ENCODE measurements at places on chromosomes 7 and 10. TPM values are rescaled to one million over a fixed set of nuclear protein-coding genes. Genes with fewer than 3 reads are reported as not detected.

TFR2 gene
- total RNA-seq = 9.7 TPM

DNA sequence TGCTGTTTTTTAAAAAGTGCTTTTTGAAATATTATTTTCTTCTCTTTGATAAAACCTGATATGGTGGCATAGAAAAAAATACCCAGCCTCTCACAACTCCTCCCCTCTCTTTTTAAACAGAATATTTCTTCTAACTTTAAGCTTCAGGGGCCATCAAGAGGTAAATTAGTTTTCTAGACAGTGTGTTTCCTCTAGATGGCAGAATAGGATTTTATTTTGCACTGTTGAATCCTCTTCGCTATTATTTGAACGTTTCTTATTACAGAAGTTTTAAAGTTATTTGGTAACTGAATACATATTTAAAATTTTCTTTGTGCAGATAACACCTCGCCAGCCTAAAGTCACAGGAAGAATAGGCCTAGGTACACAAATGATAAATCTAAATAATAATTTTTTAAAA lies 30.3 kb downstream of the ARL5B start:
- H3K4me3 ChIP-seq = no peak overlapping the region
- H3K4me1 ChIP-seq = no peaks in the 10 kb centered on the region
- no peaks in the 10 kb centered on the region for H3K36me3 ChIP-seq
- no peaks in the 10 kb centered on the region for H3K27me3 ChIP-seq

DNA sequence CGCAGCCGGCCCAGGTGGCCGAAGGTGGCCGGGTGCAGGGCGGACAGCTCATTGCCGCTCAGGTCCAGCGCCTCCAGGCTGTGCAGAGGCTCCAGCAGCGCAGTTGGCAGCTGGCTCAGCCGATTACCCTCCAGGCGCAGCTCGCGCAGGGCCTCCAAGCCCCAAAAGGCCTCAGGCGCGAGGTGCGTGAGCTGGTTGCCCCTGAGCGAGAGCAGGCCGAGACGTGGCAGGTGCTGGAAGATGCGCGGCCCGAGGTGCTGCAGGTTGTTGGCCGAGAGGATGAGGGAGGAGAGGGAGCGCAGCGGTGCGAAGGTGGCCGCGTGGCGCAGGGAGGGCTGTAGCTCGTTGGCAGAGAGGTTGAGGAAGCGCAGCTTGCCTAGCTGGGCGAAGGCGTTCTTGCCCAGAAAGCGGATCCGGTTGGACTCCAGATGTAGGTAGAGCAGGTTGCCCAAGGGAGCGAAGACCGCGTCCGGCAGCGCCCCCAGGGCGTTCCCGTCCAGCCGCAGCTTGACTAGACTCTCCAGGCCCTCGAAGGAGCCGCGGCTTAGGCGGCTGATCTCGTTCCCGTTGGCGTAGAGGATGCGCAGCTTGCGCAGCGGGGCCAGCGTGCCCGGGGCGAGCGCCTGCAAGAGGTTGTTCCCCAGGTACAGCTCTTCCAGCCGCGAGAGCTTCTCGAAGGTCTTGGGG lies 923 bp downstream of the TRIL start:
- peak; percentile 26 for DNase-seq
- no peaks in the 10 kb centered on the region for H3K27me3 ChIP-seq
- peaks cover 18% of the 10 kb centered on the region for H3K4me1 ChIP-seq
- peak overlapping the region; percentile 63 for H3K27ac ChIP-seq
- peak overlapping the region; percentile 65 for H3K4me3 ChIP-seq

GRCh38 chr7:105790996-105791395 lies 85.4 kb downstream of the ATXN7L1 start:
- peak; percentile 73 for DNase-seq
- no peaks in the 10 kb centered on the region for H3K36me3 ChIP-seq
- no peak overlapping the region for H3K4me3 ChIP-seq
- no peak overlapping the region for H3K27ac ChIP-seq
- H3K4me1 ChIP-seq = peaks cover 8% of the 10 kb centered on the region

GPR15LG gene
- total RNA-seq = not detected

GRCh38 chr10:15603446-15604011 lies 116.2 kb downstream of the ITGA8 start:
- DNase-seq = no peak
- no peak overlapping the region for H3K27ac ChIP-seq
- H3K36me3 ChIP-seq = no peaks in the 10 kb centered on the region
- H3K4me3 ChIP-seq = no peak overlapping the region
- H3K27me3 ChIP-seq = no peaks in the 10 kb centered on the region

DNA sequence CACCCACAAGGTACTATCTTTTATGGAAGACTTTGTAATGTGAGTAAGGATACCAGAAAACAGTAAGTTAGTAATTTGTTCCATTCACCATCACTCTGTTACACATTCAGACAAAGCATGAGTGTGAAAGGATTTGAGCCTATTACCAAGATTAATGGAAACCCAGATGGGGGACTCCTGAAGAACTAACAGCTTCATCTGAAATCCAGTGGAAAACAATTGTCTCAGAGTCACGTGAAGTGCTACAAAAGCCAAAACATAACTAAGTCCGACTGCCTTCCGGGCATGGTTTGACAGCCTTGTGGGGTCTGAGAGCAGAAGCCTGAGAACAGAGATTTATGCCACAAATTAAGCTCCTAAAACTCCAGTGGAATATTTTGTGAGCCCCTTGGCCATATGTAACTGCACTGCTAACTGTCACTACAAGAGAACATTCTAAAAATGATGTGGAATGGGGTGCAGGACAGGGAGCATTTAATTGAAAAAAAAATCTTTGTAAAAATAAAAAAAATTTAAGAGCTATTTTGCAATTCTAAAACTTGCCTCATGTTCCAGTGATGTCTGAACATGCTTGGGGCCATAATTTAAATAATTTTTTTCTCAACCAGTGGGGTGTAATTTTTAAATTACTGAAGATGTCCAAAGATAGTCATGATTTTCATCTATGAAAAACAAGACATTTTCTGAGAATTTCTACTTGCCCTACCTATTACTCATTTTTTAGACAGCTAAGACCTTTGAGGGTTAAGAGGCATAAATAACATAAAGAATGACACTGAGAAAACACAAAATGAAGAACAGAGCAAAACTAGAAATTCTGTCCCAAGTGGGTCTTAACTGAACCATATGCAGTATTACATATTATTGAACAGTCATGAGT lies 555.0 kb downstream of the INHBA start:
- H3K4me1 ChIP-seq = no peaks in the 10 kb centered on the region
- H3K27ac ChIP-seq = no peak overlapping the region
- no peaks in the 10 kb centered on the region for H3K36me3 ChIP-seq
- DNase-seq = no peak
- H3K4me3 ChIP-seq = no peak overlapping the region
- no peaks in the 10 kb centered on the region for H3K27me3 ChIP-seq

GRCh38 chr10:72756674-72757385 lies 64.9 kb downstream of the MCU start:
- H3K27ac ChIP-seq = no peak overlapping the region
- no peaks in the 10 kb centered on the region for H3K4me1 ChIP-seq
- DNase-seq = no peak

DNA sequence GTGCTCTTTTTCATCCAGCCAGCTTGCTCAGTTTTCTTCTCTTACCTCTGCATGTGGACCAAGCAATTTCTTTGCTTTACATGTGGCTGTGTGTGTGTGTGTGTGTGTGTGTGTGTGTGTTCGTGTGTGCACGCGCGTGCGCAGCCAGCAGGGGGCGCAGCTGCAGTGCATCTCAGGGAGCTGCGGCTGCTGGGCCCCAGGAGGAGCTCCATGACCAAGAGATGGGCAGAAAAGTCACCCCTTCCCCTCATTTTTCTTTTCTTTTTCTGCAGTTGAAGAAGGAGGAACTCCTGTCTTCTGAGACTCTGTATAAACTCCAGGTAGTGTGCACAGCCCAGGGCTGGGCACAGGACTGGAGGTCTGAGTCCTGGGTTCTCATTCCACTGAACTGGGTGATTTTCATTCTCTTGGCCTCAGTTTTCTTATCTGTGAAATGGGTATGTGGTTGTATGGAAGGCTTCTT lies 41.8 kb downstream of the BLNK start:
- no peak overlapping the region for H3K27ac ChIP-seq
- no peaks in the 10 kb centered on the region for H3K36me3 ChIP-seq
- no peaks in the 10 kb centered on the region for H3K27me3 ChIP-seq
- peaks cover 3% of the 10 kb centered on the region for H3K4me1 ChIP-seq

DNA sequence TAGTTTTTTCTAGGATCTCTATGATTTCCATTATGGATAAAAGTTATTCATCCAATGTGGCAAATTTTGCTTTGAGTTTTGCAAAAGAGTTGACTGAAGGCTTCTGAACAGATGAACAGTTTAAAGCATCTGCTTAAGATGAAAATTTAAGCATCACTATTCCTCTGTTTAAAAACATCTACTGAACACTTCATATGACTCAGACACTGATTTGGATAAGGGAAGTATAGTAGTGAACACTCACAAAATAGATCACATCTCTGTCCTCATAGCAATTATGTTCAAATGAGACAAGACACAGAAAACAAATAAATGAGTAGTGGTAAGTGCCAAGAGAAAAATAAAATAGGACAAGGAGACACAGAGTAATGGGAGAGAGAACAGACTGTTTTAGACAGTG lies 157.3 kb downstream of the MBL2 start:
- H3K4me1 ChIP-seq = no peaks in the 10 kb centered on the region
- H3K4me3 ChIP-seq = no peak overlapping the region
- H3K27ac ChIP-seq = no peak overlapping the region
- no peak for DNase-seq
- H3K27me3 ChIP-seq = no peaks in the 10 kb centered on the region
- H3K36me3 ChIP-seq = no peaks in the 10 kb centered on the region

- H3K4me3 ChIP-seq = no peak overlapping the region
- no peaks in the 10 kb centered on the region for H3K27me3 ChIP-seq
- no peak overlapping the region for H3K27ac ChIP-seq
- peaks cover 6% of the 10 kb centered on the region for H3K36me3 ChIP-seq
These were observed 29.2 kb downstream of the TRRAP start for GRCh38 chr7:98907570-98907969.

DNA sequence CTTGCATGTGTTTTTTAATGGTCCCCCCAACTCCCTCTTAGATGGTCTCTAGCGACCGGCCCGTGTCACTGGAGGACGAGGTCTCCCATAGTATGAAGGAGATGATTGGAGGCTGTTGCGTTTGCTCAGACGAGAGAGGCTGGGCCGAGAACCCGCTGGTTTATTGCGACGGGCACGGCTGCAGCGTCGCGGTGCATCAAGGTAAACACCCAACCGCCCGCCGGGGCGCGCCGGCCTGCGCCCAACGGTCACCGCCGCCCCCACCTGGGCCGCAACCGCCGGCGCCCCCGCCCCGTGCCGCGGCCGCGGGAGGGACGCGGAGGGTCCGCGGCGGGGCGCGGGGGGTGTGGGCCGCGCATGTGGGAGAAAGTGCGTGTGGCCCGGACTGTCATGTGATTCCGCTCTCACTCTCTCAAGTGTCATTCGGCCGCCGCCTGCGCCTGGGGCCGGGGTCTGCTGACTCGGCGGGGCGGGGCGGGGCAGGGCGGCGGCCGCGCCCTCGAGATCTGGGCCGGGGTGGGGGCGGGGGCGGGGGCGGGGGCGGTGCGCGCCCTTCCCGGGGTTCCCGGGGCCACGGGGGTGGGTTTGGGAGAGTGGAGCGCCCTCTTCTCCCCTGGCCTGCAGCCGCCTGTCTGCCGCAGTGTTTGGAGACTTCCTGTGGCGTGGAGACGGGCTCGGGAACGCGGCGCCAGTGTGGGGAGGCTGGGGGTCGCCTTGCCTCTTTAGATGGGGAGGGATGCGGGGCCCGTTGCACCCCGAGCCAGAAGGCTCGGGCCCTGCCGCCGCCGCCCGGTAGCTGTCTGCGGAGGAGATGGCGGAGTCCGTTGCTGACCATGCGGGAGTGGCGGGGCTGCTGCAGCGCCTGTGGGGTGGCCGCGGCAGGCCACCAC lies 817 bp downstream of the MLLT10 start:
- H3K4me1 ChIP-seq = peaks cover 16% of the 10 kb centered on the region
- H3K27me3 ChIP-seq = no peaks in the 10 kb centered on the region
- peak overlapping the region; percentile 94 for H3K27ac ChIP-seq

DNA sequence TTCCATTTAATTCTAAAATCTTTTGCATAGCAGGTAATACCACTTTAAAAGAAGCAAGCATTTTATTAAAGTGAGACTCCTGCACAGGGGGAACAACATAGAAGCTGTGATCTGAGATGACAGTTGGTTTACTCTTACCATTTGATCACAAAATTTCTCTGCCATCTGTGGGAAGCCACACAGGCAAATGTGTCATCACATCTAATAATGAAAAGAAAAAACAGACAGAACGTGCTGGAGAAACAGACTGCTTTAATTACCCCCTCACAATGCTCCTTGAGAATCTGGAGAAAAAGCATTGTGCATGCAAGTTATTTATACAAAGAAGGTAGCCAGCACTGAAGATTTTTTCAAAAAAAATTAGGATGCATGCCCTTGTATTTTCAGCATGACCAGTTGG lies 165.2 kb upstream of the PTER start:
- no peaks in the 10 kb centered on the region for H3K27me3 ChIP-seq
- H3K27ac ChIP-seq = no peak overlapping the region
- H3K4me1 ChIP-seq = no peaks in the 10 kb centered on the region
- no peak for DNase-seq
- no peak overlapping the region for H3K4me3 ChIP-seq

DNA sequence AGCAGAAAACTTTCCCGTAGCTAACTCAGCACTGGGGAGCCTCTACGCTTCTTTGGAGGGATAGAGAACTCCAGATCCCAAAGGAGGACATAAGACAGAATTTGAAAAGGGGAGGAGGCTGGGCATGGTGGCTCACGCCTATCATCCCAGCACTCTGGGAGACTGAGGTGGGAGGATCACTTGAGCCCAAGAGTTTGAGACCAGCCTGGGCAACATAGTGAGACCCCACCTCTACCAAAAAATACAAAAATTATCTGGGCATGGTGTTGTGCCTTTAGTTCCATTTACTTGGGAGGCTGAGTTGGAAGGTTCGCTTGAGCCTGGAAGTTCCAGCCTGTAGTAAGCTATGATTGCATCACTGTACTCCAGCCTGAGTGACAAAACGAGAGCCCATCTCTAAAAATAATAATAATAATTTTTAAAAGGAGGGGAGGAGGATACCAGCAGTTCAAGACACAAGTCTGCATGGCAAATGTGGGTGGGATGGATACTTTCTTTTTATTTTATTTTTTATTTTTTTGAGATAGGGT lies 165.9 kb upstream of the SH2B2 start:
- DNase-seq = no peak
- peaks cover 21% of the 10 kb centered on the region for H3K4me1 ChIP-seq
- H3K4me3 ChIP-seq = no peak overlapping the region

DNA sequence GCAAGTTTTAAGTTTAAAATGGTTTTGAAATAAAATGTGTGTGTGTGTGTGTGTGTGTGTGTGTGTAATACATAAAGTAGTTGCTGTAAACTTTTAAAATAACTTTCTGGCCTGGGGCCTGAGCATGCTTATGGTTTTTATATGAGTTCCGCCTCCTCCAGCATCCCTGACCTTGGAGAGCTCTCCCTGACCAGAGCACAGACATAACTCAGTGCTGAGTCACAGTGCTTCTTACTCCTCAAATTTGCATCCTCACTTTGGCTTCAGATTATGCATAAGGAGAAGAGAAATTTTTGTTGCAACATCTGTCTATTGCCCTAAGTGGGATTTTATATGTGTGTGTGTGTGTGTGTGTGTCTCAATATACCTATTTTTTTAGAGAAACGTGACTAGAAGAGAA lies 200.8 kb downstream of the ELMO1 start:
- H3K36me3 ChIP-seq = no peaks in the 10 kb centered on the region
- no peak overlapping the region for H3K27ac ChIP-seq
- H3K27me3 ChIP-seq = no peaks in the 10 kb centered on the region
- DNase-seq = no peak
- H3K4me1 ChIP-seq = no peaks in the 10 kb centered on the region
- H3K4me3 ChIP-seq = no peak overlapping the region
